ENCODE measurements at places on chromosomes 11 and 22.

GRCh38 chr22:42328784-42329145 is 58.3 kb upstream of the TCF20 start:
- DNase-seq: no peak

DNA sequence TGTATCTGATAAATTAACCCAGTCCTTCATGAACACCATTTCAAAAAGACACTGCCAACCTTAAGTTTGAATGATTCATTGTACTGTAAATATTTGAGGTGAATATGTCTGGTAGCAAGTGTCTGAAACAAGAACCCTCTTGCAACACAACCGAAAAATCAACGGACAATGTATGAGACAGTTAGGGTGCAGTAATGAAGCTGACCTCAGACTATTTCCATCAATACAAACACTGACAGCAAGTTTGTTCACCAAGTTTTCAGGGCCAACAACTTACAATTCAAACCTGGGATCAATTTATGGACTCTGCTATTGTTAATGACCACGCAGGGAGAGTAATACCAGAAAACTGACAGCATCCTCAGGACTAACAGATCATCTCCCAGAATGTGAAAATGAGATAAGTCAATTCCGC is 126.3 kb downstream of the CADM1 start:
- no peak for DNase-seq

DNA sequence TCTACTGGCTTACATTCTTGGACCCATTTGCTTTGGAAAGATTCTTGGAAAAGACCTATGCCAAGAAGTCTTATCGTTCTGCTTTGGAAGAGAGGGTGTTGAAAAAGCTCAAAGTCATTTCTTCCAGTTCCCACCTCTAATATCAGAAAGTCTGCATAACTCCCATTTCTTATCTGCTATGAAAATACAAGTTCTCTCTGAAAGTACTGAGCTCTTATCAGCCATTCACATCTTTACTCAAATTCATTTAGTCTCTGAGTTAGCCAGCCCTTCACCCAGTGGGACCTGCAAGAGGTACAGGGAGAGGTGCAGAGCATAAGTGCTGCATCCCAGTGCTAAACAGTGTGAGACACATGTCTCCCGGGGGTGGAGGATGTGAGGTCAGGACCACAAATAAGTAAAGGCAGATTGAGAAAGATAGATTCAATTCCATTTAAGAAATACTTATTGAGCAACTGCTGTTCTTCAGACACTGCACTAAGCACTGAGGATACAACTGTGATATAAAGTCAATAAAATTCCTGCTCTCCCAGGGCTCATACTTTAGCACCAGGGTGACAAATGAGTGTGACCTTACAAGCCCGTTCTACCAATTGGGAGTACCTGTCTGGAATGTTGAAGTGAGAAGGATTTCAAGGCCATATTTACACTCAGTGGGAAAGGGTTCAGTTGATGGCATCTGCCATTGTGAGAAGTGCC is 76.7 kb downstream of the PISD start:
- no peak for DNase-seq

DNA sequence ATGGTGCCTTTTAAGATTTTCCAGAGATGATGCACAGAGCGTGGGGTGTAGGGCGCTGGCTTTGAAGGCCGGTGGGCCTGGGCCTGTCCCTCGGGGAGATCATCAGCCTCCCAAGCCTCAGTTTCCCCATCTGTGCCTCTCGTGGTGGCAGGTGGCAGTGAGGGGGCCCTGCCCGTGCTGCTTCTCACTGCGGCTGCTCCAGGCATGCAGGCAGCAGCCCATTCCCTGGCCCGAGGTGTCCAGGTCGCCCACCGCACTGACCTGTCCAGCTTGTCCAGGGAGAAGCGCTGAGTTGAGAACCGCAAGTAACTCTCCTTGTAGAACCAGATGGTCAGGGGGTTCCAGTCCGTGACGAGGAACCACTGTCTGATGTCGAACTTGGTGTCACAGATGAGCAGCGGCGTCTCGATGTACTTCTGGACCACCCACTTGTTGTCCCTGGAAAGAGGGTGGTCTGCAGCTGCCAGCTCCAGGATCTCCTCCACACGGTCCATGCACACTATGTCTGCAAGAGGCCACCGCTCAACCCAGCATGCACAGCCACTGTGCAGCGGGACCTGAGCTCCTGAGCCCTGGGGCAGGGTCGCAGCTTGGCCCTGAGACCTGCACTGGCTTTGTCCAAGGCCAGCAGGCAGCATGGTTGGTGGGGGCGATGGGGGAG is 20.5 kb upstream of the IL17REL start:
- DNase-seq: no peak

DNA sequence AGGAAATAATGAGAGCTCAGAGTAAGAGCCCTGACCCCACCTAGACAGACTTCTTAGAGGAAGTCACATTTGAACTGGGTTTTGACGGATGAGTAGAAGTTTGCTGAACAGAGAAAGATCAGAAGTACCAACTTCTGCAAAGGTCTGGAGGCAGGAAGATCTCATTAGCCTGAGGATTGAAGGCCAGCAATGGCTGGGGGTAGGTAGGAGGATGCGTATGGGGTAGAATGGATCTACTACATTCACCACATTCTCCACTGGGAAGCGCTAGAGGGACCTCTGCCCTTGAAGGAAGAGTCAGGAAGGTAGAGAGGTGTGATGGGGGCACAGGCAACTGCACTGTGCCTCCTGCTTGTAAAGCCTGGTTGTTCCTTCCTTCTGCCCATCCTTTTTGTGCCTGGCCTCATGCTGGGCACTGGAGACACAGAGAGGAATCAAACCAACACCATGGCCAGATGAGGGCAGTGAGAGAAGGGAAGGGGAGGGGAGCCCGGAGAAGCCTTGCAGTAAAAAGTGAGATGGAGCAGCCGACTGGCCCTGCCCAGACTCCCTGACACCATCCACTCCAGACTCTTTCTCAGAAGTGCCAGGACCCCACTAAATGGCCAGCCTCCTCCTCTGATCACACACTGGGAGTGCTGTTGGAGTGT is 4.9 kb downstream of the TPBGL start:
- DNase-seq: no peak

GRCh38 chr11:99535819-99536218 is 515.1 kb downstream of the CNTN5 start:
- DNase-seq: no peak

DNA sequence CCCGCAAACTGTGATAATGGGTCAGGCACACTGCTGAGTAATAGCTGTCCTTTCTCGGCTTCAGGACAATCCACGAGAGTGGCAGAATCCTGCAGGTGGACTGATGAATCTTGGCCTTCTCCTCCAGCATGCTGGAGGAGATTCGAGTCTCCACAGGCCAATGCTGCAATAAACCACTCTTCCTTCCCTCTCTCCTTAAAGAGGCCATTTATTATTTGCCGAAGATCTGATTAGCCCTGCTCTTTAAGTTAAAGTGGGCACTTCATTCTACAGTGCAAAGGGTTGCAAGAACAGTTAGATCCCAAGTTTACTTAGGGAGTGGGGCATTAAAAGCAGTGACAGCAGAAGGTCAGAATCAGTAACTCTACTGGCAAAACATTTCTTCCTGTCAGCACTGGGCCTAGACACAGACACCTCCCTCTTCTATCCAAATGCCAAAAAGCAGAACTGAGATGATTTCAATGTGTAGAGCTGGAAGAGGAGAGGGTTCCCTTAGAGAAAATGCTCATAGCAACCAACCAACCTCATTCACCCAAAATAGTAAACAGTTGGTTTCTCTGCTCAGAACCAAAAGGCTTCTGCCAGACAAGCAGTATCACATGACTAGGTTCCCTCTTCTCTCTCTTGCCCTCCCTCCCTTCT is 121.7 kb downstream of the SGSM3 start:
- no peak for DNase-seq

DNA sequence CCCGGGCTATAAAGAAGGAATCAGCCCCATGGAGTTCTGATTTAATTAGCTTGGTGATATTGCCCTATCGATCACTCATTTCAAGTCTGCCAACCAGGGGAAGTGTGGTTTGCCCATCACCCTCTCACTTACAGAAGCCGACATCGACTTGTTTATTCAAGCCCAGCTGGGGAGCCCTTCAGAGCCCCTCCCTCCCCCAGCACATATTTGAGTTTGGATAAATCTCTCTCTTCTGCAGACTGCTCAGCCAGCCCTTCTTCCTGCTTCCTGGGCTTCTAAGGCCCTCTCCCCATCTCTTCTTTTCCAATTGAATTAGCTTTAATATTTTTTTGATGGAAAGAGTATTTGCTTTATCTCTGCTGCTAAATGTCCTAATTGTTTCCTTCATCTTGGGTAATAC is 299.0 kb downstream of the MIAT start:
- no peak for DNase-seq

All from NCI-H774 (cell line).